ENCODE measurements at places on chromosomes 12 and 14.
A peak's percentile ranks its signal among the peaks of the same experiment; 100 is the strongest.

- DNase-seq, result no peak
These were observed 319.0 kb downstream of the FOXG1 start for GRCh38 chr14:29085546-29085945.

GRCh38 chr12:93048656-93049055, 119.6 kb upstream of the EEA1 start:
- DNase-seq, result no peak

DNA sequence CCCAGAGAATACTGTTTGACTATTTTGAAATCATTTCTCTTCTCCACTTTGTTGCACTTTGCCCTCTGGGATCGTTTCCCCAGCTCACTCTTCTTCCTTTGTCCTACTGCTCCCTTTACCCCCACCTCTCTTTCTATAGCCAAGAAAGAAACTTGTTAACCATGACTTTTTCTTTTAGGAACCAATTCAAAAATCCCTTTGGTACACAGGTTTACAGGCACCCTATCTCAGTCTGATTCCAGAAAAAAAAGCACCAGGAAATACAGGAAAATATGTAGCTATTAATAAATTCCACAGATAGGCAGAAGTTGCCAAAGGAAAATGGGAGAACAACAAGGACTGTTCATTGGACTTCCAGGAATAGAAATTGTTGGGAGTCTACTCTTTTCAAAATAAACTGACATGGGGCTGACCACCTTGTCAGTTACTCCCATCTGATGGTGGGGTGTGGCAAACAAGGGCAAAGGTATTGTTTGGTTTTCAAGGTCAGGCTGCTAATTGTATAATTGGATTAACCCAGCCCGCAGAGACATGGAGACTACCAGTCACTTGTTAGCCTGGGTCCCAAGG, 82.4 kb downstream of the CRADD start:
- no peak for DNase-seq

GRCh38 chr12:51822956-51823355, 25.6 kb downstream of the FIGNL2 start:
- no peak for DNase-seq

DNA sequence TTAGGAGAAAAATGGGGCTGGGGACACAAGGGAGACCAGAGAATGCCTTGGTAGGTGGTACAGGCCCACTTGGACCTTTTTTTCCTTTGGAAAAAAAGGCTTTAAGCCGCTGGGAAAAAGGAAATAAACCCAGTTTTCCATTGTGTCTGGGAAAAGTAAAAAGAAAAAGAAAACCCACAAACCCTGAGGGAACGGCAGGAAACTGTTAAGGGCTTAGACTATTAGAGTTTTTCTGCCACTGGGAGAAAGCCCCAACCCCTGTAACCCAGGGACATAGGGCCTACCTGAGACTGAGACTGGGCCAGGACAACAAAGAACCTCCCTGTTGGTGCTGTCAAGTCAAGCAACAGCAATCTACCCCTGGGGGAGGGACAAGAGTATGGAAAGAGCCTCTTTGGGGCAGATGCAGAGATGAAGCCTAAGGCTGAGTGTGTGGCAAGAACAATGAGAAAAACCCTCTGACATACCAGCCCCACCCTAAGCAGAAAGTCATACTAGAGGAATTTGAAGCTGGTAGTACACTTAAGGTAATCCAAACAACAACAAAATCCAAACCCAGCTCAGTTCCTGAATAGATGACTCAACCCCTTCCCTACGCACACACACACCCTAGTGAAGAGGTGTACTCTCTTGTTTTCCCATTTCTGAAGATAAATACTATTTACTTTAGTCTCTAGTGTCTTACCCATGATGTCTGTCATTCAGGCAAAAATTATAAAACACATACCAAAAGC, 22.8 kb downstream of the ATF1 start:
- no peak for DNase-seq

GRCh38 chr14:70289138-70289537, 70.3 kb downstream of the COX16 start:
- DNase-seq, result peak; percentile 10
